Large intestine (tissue), 12 donors: ENCODE measurements at places on chromosomes 6 and 20. TPM values are rescaled to one million over a fixed set of nuclear protein-coding genes. Genes with fewer than 3 reads are reported as not detected.

Gene TBX18
- polyA plus RNA-seq, result 0.43 TPM

Gene BLCAP
- polyA plus RNA-seq, result 86.6 TPM

- no peak for DNase-seq
Measured at GRCh38 chr6:129136751-129137150, 253.8 kb downstream of the LAMA2 start.

- no peak for DNase-seq
Measured at GRCh38 chr6:114521926-114522325, 179.1 kb upstream of the HS3ST5 start.

- DNase-seq, result no peak
Measured at GRCh38 chr6:7025861-7026260, 81.9 kb upstream of the RREB1 start.

DNA sequence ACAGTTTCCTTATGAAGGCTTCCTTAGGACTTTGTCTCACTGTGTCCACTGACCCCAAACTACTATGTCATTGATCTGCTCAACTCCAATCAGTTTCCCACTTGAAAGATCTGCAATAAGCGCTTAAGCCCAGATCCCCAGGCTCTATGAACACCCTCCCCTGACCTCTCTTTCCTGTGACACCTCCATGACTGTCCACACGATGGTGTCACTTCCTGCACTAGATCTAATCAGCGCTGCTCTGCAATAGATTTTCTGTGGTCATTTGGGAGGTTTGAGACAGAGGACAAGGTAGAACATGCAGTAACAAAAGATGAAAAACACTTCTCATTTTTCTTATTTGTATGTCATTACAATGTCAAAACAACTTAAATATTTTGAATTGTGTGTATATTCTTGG, 304.6 kb upstream of the AGPAT4 start:
- no peak for DNase-seq

DNA sequence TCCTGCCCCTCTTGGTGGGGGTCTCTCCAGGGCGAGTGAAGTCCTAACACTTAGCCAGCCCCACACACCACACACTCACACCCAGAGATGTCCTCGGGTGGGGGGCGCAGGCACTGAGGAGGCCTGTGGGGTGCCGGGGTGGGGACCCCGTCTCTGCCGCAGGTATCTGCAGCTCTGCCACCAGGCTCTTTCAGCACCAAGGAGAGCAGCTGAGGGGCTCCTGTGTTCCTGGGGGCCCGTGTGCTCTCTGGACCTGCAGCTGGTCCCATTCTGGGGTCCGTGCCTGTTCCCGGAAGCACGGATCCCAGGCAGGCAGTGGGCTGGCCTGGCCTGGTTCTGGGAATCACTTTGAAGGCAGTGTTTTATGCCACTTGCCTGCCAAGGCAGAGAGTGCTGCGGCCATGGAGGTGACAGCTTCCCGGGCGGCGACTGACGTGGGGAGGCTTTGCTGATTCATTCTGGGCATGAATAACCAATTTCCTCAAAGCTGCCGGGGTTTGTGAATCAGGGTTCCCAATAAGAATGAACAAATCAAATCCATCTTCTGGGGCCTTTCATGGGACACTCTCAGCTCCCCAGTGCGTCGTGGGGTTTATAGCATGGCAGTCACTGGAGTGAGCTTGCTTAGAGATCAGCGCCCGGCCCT, 54.4 kb upstream of the SLCO4A1 start:
- DNase-seq, result no peak
